ENCODE measurements at places on chromosomes 12 and 14.

- no peak for DNase-seq
These were observed 10.1 kb downstream of the MVK start for GRCh38 chr12:109583733-109584132.

GRCh38 chr12:80412343-80412953 lies 31.6 kb upstream of the PTPRQ start:
- no peak for DNase-seq

GRCh38 chr14:37864861-37865718 lies 269.7 kb downstream of the TTC6 start:
- DNase-seq = no peak

- DNase-seq = no peak
These were observed 26.6 kb downstream of the TRAFD1 start for GRCh38 chr12:112151766-112152541.
